ENCODE measurements at places on chromosomes 3 and 15.

GRCh38 chr3:194369522-194370279 is at the start of gene LRRC15:
LRRC15 (minus strand) TSS chr3:194369743; CDS start chr3:194361043, 8,700 bp downstream.
- DNase-seq: no peak

DNA sequence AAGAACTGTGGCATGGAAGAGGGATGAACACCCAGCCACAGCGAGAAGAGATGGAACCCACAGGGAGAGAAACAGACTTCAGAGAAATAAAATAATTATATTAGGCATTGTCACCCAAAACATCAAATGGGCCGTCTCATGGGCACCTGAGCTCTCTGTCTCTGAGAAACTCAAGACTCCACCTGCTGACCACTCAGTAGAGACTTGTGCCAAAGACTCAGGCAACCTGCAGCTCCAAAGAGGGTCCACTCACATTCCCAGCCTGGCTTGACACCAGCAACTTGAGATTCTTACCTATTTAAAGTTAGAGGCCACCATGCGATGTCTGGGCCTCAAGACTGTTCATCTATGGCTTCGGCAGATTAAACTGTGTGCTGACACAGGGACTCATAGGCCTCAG is 12.0 kb downstream of the SEMA5B start:
- no peak for DNase-seq

DNA sequence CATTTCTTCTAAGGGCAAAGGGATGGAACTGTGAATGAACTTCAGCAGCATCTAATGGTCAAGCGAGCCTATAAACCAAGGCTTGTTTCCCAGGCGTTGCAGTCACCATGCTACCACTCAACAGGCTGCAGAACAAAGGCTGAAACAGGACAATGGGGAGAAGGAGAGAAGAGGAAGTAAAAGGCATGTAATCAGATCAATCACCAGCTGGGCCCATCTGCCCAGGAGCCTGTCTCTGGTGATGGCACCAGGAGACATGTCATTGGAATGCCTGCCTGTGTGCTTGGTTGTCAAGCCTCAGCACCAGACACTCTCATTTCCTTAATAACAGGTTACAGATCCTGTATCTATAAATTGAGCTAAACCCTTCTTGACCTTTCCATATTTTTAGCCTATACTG is 81.7 kb upstream of the UMPS start:
- no peak for DNase-seq

GRCh38 chr15:39287322-39288195 is 293.3 kb upstream of the THBS1 start:
- no peak for DNase-seq

DNA sequence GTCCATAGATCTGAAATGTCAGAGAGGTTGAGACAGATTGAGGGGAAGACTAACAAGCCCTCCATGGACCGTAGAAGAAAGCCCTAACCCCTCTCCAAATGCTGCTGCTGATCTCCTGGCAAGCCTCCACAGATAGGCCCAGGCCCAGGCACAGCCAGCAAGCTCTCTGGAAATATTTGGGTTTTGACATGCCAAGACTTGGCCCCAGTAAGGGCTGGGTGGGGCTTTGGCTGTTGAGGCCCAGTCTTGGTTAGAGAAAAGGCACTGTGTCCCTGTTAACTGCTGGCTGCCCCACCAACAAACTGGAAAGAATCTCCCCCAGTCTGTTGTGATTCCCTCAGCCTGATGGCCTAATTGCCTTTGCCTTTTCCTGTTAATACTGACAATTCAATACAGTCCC is 208.8 kb upstream of the CTDSPL start:
- DNase-seq: no peak

- DNase-seq: no peak
Measured at GRCh38 chr3:126369490-126369889, 12.3 kb upstream of the KLF15 start.

GRCh38 chr15:52870015-52870414 is 79.9 kb upstream of the ONECUT1 start:
- DNase-seq: no peak

DNA sequence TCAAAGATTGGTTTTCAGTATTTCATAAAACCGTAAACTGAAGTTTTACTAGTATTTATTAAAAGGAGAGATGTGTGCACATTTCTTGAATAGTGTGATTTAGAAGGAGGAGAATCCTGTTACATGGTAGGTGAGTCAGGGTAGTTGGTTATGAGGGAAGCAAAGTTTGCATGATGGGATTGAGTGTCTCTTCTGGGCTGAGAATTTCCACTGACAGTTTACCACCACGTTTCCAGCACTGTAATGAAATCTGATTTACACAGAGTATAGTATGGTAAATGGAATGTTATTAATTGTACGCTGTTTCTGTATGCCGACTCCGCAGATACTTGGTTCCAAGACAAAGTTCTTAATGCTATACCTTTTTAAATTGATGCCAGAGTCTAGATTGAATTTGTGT is 1.6 kb downstream of the NECTIN3 start:
- no peak for DNase-seq

GRCh38 chr15:48924528-48925393 is 39.0 kb downstream of the SHC4 start:
- no peak for DNase-seq

GRCh38 chr3:57060089-57060821 is at the start of gene SPATA12:
SPATA12 (plus strand) TSS chr3:57060664; CDS start chr3:57073695, 13,031 bp downstream.
- DNase-seq: no peak

DNA sequence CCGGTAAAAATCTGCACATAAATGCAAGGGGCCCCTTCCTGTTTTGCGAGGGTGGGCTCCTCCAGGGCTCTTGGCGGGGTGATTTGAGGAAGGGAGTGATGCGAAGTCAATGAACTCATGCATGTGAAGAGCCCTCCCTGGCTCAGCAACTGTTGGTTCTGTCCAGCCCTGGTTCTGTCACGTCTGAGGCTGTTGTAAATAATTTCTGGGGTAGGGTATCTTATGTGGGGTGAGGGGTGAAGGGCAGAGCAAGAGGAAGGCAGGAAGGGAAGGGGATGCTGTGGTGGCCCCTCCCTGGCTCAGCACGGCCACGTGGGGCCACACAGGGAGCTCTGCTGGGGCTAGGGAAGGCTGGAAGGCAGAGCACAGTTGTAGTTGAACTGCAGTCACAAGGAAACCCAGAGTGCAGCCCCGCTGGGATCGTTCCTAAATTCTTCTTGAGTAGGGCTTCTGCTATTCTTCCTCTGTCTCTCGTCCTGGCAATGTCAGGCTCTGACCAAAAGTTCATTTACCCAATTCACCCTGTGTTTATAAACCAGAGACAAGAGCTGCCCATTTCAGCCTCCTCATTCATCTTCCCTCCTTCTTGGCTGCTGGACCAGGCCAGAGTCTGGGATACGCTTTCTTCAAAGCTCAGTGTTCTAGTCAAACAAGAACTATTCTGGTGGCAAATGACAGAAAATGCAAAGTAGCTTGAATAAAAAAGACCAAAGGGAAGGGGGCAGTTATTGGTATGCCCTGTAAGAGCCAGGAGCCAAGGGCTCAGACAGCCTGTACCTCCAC is 14.8 kb upstream of the TOPBP1 start:
- DNase-seq: no peak

- DNase-seq: no peak
Measured at GRCh38 chr15:93088981-93089726, at the start of gene RGMA. RGMA (minus strand) TSS chr15:93089211; CDS start chr15:93088932, 279 bp downstream.

- no peak for DNase-seq
Measured at GRCh38 chr3:35965908-35966307, 326.6 kb downstream of the ARPP21 start.

DNA sequence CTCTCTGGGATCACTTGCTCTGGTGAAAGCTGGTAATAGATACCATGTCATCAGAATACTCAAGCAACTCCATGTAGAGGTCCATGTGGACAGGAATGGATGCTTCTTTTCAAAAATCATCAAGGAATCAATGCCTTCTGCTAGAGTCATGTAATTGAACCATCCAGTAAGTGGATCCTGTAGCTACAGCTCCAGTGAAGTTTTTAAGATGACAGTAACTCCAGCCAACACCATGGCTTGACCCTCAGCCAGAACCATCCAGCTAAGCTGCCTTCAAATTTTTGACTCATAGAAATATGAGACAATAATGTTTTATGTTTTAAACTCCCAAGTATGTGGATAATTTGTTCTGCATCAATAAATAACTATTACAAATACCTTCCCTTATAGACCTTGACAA is 923.7 kb downstream of the EPHA3 start:
- DNase-seq: no peak

- peak; percentile 27 for DNase-seq
Measured at GRCh38 chr15:40115670-40116093, 7.0 kb upstream of the BMF start.

All from effector memory CD8-positive, alpha-beta T cell (primary cell).